ENCODE measurements at places on chromosomes 7 and 10.

DNA sequence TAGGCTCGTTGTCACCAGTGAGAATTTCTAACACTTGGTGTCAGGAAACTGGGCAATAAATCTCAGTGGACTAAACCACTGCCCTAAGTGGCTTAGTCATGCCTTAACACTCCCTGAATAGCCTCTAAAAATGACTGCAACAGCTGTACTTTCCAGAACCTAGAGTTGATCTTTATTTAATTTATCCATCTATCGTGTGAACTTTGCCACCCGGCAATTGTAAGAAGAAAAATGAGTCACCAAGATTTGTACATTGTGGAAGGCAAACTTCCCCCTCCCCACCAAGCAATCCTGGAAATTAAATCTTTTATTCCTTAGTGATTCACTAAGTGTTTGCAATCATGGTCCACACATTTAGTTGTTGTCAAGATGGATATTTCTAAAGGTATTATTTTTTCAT is 47.1 kb downstream of the NXPH1 start:
- no peak for DNase-seq

- no peak for DNase-seq
Observed at GRCh38 chr10:71366690-71367089, 30.0 kb upstream of the CDH23 start.

DNA sequence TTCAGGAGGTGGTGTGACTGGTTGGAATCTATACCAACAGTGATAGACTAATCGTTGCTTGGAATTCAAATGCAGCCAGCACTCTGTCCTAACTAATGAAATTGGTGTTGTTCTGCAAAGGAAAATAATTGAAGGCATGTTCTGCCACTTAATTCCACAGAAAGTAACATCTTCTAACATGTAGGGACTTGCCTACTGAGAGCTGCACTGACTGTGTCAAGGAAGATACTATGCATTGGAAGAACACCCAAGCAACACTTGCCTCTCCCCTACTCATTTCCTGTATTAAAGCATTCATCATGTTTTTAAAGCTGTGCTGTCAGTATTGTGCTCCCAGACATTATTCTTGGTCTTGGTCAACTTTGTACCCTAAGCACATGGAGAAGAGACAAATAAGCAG is 2.7 kb upstream of the CYP3A7 start:
- no peak for DNase-seq

GRCh38 chr10:35554036-35554435 is 51.1 kb upstream of the GJD4 start:
- no peak for DNase-seq

GRCh38 chr7:44711528-44711927 is 37.1 kb upstream of the ZMIZ2 start:
- no peak for DNase-seq

DNA sequence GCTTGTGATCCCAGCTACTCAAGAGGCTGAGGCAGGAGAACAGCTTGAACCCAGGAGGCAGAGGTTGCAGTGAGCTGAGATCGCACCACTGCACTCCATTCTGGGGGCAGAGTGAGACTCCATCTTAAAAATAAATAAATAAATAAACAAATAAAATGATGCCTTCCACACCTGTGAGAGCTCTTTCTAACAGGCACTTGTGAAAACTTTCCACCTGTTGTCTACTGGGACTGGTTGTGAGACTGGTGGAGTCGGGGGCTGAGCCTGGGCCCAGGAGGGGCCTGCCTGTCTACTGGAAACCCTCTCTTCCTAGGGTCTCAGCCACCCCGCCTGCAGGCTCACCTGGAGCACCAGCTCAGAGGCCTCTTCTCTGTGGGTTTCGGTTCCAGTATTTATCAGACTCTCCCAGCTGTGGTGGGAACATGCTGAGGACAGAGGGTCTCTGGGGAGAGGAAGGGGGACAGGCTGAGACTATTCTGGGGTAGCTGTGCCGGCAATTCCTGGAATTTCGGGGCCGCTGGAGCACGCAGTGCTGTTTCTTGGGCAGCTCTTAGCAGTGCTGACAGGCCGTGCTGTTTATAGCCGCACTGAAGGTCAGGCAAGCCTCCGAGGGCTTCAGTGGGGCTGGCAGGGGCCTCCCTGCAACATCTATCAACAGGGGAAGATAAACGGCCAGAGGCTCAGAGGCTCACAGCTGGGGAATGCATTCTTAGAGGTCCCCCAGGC is 3.8 kb downstream of the LDB3 start:
- no peak for DNase-seq

- no peak for DNase-seq
Observed at GRCh38 chr10:46234431-46235060, 52.3 kb upstream of the ANTXRL start.

DNA sequence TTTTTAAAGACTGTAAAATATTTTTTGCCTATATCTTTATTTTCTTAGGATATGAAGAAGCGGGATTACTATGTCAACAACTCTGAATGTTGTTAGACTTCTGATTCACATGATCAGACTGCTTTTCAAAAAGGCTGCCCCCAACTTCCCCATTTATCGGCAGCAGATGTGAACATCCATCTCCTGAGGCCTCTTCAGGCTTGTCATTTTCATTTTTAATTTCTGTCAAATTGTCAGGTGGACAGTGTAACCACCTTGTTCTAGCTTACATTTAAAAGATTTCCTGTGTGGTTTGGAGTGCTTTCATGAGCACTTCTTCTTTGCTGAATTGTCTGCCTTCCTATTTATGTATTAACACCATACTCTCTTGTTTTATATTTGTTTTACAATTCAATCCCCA is 78.8 kb upstream of the GSDME start:
- no peak for DNase-seq

DNA sequence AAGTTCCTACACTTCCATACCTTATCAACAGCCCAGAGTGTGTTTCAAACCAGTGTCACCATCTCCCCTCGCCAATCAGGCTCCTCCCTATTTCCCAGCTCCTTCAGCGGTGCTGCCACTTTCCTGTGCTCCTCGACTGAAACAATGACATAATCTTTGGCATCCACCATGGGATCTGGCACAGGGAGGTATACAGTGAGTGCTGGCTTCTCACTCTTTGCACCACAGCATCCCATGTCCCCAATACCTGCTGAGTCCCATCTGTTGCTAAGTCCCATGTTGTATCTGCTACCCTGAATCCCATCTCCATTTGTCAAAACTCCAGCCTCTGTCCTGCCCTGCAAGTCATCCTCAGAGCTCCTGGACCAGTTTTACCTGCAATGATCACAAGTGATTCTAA is 15.4 kb downstream of the PAXIP1 start:
- no peak for DNase-seq

- no peak for DNase-seq
Observed at GRCh38 chr10:110457851-110458250, 39.9 kb upstream of the DUSP5 start.

GRCh38 chr10:47225928-47226645 is 73.9 kb upstream of the GDF10 start:
- DNase-seq: no peak

DNA sequence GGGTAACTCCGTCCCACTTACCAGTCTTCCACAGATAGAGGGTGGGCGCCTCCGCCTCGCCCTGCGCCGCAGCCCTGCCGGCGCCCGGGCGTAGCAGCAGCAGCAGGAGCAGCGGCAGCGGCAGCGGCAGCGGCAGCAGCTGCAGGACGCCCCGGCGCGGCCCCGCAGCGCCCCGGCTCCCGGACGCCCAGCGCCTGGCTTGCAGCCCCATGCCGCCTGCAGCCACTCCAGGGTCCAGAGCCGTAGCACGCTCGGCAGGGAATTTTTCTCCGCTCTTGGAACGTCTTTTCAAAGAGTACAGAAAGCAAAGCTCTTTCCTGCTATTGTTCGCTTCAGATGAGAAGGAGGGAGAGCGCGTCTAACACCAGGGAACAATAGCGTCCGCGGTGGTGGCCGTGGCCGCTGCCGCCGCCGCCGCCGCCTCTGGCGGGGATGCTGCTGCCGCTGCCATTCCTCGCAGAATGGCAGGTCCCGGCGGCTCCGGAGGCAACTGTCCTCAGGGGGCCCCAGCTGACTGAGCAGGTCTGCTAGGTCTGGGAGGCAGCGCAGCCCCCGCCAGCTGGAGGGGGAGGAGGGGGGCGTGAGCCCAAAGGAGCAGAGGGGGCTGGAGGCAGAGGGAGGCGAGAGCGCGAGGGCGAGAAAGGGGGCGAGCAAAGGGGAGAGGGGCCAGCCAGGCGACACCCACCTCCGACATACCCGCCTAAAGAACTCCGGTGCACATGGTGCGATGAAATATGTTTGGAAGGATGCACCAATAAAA is at the start of gene THSD7A:
Gene THSD7A (minus strand): TSS at position 463 of the 760 bp plus-strand sequence. CDS start 252 bp downstream, at position 211.
- DNase-seq: no peak

All from CD4-positive, alpha-beta T cell treated with Interleukin-6 for 4 hours (primary cell).